MM.1S (cell line): ENCODE measurements at places on chromosomes 5 and 9.
A peak's percentile ranks its signal among the peaks of the same experiment; 100 is the strongest.

DNA sequence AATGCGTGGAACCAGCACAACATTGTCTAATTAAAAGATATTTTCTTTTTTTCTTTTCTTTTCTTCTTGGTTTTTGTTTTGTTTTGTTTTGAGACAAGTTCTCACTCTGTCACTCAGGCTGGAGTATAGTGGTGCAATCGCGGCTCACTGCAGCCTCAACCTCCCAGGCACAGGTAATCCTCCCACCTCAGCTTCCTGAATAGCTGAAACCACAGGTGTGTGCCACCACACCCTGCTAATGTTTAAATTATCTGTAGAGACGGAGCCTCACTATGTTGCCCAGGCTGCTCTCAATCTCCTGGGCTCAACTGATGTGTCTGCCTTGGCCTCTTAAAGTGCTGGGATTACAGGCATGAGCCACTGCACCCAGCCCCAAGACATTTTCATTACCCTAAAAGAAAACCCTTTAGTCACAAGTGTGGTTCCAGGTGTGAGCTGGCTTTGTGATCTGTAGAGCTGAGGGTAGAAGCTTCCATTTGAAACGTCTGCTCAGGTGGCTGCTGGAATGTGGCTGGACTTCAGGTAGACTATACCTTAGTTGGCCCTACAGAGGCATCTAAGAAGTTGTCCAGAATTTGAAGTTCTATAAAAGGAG lies 19.1 kb upstream of the NEK6 start:
- no peak for DNase-seq

DNA sequence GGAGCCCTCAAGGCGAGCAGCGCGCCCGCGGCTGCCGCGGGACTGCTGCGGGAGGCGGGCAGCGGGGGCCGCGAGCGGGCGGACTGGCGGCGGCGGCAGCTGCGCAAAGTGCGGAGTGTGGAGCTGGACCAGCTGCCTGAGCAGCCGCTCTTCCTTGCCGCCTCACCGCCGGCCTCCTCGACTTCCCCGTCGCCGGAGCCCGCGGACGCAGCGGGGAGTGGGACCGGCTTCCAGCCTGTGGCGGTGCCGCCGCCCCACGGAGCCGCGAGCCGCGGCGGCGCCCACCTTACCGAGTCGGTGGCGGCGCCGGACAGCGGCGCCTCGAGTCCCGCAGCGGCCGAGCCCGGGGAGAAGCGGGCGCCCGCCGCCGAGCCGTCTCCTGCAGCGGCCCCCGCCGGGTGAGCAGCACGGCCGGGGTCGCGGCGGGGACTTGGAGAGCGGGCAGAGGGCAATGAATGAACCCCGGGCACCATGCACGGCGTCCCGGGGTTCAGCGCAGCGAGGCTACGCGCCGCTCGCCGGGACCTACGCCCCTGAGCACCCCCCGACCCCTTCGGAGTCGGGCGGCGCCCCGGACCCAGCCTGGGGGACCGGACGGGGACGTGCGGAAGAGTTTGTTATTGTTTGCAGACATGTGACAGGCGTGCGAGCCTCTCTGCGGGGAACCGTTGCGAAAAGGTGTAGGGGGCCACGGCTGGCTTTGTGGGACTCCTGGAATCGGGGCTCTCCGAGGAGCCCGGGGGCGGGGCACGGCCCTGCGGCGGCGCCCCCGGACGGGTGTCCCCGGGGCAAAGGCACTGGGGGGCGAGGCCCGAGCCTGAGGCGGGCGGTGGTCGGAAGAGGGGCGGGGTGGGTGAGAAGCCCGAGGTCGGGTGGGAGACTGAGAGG lies 553 bp downstream of the MAP3K1 start:
- peak; percentile 40 for DNase-seq

- DNase-seq: no peak
Measured at GRCh38 chr9:129785866-129786265, 17.1 kb upstream of the TOR1B start.

DNA sequence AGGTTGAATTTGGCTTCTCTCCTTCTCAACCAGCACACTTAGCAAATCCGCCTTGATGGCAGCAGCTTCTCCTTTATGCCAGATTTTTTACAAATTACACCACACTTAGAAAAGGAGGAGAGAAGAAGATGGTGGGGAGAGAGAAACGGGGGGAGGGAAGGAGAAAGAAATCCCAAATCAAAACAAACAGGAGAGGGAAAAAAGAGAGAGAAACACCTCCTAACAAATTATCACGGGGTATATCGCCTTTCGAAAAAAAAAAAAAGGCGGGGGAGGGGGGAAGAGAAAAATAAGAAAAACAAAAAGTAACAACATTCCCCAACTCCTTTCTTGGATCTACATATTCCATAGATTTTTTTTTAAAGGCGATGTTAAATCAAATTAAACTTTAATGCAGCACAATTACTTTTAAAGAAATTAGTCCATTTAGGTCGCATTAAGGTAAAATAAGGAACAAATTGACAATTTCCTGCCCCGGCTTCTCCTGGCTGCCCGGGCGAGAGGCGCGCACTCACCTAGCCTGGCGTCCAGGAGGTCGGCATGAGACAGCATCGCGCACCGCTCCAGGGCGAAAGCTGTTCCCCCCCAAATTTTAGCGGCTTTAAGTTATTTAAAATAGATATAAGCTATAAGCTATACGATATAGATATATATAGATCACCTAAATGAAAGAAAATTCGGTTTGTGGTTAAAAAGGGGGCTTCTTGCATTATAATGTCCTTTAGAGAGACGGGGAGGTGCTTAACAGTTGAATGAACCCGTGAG lies at the start of gene OTP:
Gene OTP (minus strand): TSS at position 716 of the 765 bp plus-strand sequence. CDS start 164 bp downstream, at position 552.
- DNase-seq: no peak

GRCh38 chr5:62314213-62314830 lies 8.3 kb downstream of the KIF2A start:
- no peak for DNase-seq

GRCh38 chr9:93673839-93674334 lies 97.5 kb downstream of the PHF2 start:
- DNase-seq: no peak

- no peak for DNase-seq
Measured at GRCh38 chr9:13728917-13729811, 449.7 kb upstream of the MPDZ start.

DNA sequence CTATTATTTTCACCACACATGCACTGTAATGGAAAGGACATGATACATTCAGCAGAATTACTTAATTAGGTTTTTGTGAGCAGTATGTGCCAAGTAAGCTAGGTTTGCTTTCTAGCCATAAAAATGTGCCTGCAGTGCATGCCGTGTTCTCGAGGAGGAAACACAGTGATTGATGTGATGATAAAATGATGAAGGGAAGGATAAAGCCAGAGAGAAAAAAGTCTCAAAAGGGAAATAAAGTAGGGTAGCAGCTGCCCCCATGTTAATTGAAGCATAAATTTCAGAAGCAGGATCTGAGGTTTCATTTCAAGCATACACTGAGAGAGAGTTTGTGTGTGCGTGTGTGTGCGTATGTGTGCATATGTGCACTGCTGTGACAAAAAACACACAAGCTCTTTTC lies 714.2 kb upstream of the C9orf72 start:
- DNase-seq: no peak

DNA sequence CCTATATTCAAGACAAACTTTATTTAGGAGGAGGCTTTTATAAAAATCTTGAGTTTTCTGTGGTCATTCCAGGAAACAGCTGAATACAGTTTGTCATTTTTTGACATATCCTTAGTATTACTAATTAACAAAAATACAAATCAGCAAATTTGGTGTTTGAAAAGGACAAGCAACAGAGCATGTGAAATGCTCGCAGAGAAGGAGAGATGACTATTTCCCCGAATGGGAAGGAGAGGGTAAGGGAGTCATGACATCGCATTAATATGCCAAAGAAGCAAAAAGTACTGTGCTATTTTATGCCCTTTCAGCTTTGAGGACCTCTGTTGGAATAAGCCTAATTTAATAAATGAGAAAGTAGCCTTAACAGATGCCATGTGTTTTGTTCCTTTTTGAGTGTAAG lies 1.8 kb downstream of the SMIM15 start:
- DNase-seq: no peak

DNA sequence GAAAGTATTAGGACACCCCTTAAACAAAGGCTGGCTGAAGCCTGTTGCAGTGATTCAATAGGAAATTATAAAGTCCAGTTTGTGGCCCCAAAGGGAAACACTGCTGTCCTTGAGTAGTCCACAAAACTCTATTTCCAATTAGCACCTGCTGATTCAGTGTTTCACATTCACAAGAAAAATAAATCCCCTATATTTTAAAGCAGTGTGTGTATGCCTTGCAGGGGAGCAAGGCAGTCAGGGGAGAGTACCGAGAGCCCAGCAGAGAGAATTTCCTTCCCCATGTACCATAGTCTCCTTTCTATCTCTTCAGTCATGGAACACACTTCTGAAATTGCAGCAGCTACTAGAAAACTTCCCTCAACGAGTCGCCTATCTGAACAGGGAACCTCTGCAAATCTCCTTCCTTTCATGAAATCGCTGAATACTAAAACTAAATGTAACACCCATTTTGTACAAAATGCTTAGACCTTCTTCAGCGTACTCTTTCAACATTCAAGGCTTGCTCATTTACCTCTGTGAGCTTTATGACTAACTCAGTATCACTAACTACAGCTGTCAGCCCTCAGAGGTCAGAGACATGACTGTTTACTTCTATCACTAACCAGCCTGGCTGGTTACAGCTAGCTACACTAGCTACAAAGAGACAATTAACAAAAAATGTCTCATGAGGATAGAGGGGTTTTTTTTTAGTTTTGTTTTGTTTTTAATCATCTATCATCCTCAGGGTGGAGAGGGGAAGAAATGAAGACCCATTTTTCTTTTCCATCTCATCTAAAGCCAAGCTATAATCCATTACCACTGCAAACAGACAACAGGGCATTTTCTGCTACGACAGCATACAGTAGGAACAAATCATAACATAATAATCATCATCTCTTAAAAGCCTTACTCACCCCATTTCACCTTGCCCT lies 188.7 kb downstream of the EBF1 start:
- DNase-seq: no peak

DNA sequence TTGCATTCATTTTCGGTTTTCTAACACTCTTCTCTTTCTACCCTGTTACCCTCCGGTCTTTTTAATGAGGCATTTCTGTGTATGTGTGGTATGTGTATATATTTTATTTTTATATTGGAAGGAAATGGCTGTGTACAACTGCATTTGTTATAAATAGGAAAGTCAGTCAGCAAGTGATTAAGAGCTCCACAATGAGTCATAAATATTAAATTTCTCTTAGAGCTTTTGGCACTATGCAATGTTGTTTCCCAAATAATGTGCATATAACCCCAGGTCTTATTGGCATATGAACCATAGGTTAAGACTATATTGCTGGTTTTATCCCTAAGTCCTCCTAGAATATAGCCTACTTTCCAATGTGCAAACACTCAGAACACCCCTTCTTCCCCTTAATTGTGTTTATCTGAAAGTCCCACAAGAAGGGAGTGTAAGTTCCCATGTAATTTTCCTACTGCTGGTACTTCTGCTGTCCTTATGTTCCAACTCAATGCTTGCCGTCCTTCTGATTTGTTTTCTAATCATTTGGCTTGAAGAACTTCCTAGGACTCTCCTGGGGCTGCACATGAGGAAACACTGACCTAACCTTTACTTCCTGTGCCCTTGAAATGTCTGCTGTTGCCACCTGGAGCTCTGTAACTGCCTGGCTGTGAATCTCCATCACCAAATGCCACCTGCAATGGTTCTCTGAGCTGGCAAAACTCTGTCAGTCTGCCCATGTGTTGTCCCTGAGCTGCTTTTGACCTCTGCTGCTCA lies 65.5 kb upstream of the PCSK5 start:
- peak; percentile 32 for DNase-seq

- DNase-seq: no peak
Measured at GRCh38 chr5:171624396-171624795, 161.2 kb upstream of the SMIM23 start.

DNA sequence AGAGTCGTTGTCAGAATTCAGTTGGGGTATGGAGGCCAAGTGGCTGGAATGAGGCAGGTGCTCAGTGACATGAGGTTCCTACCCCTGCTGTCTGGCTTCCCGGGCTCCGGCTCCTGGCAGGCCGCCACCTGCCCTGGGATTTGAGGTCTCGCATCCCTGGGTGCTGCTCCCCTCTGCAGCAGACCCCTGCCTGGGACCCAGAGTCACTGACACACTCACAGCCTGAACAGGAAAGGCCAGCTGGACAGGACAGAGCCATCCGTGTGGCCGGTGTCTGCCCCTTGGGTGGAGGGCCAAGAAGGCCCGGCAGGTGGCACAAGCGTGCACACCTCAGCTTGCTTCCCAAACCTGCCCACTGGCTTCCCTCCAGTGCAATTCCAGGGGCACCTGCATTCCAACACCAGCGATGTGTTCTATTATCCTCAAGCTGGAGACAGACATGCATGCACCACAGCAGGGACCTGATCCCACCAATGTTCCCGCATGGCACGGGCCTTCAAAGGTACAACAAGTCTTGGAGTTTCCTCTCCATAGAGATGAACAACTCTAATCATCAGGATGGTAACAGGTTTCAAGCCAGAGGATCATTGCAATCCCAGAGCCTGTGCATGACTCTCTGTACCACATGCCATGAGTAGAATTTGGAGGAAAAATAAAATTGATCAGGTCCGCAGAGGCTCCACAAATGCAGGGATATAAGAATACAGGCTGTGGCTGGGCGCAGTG lies 45.6 kb upstream of the RNF130 start:
- DNase-seq: no peak

- no peak for DNase-seq
Measured at GRCh38 chr5:39466846-39467245, 42.1 kb upstream of the DAB2 start.

- DNase-seq: no peak
Measured at GRCh38 chr5:162520878-162521277, 453.3 kb downstream of the GABRG2 start.

GRCh38 chr9:94655739-94656138 lies 16.4 kb upstream of the FBP1 start:
- peak; percentile 32 for DNase-seq

DNA sequence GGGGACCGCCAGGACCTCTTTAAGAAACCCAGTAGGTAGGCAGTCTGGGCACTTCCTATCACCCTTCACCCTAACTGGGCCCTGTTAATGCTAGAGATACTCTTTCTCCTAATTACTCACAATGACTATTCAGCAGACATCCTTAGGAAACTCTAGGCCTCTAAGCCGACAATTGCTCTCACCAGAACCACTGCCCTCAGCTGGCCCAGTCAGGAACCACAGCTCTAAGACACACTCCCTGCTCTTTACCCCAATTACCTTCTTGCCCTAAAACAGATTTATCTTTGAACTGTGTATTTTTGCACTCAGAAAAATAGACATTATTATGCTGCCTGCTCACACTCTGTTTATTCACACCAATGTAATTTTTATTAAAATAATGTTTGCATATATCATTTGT lies 432.6 kb upstream of the SLC30A5 start:
- no peak for DNase-seq
